ENCODE measurements at places on chromosomes 11 and 22. TPM values are rescaled to one million over a fixed set of nuclear protein-coding genes. Genes with fewer than 3 reads are reported as not detected.

Gene INPPL1
- total RNA-seq: 47.1 TPM

Gene POTEH
- not detected for total RNA-seq

Gene GNG3
- total RNA-seq: not detected

Gene PEX16
- total RNA-seq: 30.9 TPM

Gene P4HA3
- total RNA-seq: 31.0 TPM

Gene PHLDB1
- total RNA-seq: 62.4 TPM

Gene CD81
- 172 TPM for total RNA-seq

Gene SMTNL1
- not detected for total RNA-seq

Gene SC5D
- 26.3 TPM for total RNA-seq

Gene MS4A12
- not detected for total RNA-seq

Gene SCGB1D4
- not detected for total RNA-seq

Gene OR51E2
- not detected for total RNA-seq

Gene MS4A6E
- total RNA-seq: not detected

Gene RCOR2
- total RNA-seq: 0.19 TPM

Gene SMIM35
- total RNA-seq: not detected

Gene APOL1
- total RNA-seq: 58.3 TPM

Gene SLC22A6
- total RNA-seq: not detected

Gene SLC22A9
- not detected for total RNA-seq

Gene EHF
- not detected for total RNA-seq

Gene TEX12
- total RNA-seq: not detected

Gene ART1
- total RNA-seq: not detected

Gene SPDYC
- not detected for total RNA-seq

Gene TKFC
- 13.9 TPM for total RNA-seq

Gene FJX1
- 13.9 TPM for total RNA-seq

Gene WNT11
- not detected for total RNA-seq

Gene SPI1
- total RNA-seq: not detected

Gene ZP1
- total RNA-seq: not detected

Gene UBQLN3
- total RNA-seq: not detected

Gene HTR3A
- not detected for total RNA-seq

Gene SLC22A25
- not detected for total RNA-seq

Gene CCDC73
- total RNA-seq: 0.06 TPM

Gene PRSS23
- total RNA-seq: 70.6 TPM

Gene MCHR1
- total RNA-seq: 0.13 TPM

Gene OSBP2
- total RNA-seq: 3.9 TPM

Gene CCDC188
- total RNA-seq: 9.2 TPM

Gene RFPL2
- total RNA-seq: not detected

Gene OR5A1
- total RNA-seq: not detected

Gene OR51B4
- not detected for total RNA-seq

Gene FGF3
- total RNA-seq: not detected

Gene NCAM1
- 0.65 TPM for total RNA-seq

Gene OR8A1
- not detected for total RNA-seq

Gene PDGFB
- total RNA-seq: 108 TPM

Gene C11orf16
- total RNA-seq: not detected

Gene SEPTIN5
- 5.0 TPM for total RNA-seq

Gene C11orf91
- not detected for total RNA-seq

Gene MUC6
- not detected for total RNA-seq

Gene POLR2F
- 75.7 TPM for total RNA-seq

Gene ZNF215
- total RNA-seq: 1.4 TPM

Gene SUSD2
- total RNA-seq: 0.31 TPM

Gene LRP4
- total RNA-seq: 0.88 TPM

Gene MPPED2
- total RNA-seq: not detected
